ENCODE measurements at places on chromosomes 2 and 18.

DNA sequence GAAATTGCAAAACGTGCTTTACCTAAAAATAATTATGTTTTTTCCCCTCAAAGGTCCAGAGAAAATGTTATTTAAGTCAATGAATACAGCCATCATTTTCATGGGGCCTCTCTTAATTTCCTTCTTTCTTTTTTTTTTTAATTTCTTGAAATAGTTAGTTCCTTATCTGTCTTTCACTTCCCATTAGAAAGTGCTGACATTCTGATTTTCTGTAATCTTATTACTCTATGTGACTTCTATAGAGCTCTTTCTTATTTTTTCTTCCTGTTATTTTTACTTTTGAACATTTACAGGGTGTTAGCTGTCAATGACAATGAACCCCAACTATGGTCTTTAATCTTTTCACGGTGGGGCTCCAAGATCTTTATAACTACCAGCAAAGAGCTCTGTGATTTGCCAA, 30.0 kb downstream of the CTLA4 start:
- no peak for DNase-seq

GRCh38 chr18:73168236-73168635, 300.4 kb upstream of the NETO1 start:
- DNase-seq = no peak

- no peak for DNase-seq
Observed at GRCh38 chr2:19542796-19543662, 184.6 kb upstream of the OSR1 start.

DNA sequence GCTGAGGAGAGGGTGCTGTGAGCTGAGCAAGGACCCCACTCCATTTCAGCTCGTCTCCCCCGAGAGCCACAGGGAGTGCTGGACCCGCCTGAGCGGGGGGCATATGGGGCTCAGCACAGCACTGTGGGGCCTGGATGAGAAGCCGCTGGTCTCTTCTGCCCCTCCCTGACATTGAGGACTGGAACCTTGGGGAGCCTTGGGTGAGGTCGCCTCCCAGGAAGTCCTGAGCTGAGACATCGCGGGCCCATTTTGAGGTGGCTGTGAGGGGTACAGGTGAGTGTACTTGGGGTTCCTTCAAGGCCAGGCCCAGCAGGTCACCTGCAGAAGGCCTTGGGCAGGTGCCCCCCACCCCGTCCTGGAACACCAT, 3.1 kb upstream of the AQP12A start:
- DNase-seq = no peak

- no peak for DNase-seq
Observed at GRCh38 chr2:180360283-180360618, 353.2 kb upstream of the CWC22 start.

- no peak for DNase-seq
Observed at GRCh38 chr2:180630756-180631155, 349.6 kb upstream of the UBE2E3 start.

DNA sequence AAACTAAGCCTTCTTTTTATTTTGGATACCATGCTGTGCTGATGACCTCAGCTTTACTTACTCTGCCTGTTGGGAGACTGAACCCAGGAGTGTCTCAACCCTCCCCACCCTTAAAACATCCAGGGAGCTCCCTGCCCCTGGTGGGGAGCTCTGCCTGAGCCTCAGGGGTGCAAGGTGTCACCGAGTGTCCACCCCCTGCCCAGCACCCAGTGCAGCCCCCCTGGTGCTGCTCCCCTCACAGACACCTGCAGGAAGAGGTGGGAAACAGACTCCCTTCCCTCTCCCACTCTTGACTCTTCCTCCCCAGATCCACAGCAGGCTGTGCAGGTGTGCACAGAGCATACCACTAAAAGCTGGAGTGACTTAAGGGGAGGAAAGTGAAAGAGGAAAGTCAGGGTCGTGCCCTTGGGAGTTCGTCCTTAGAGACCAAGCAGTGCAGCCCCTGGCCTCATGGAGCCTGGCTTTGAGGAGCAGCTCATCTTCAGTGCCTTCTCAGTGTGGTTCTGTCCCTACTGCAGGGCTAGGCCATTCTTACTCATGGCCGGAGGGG, 51.3 kb downstream of the MYO7B start:
- DNase-seq = no peak

- DNase-seq = no peak
Observed at GRCh38 chr2:57543211-57543610, 503.4 kb upstream of the VRK2 start.

DNA sequence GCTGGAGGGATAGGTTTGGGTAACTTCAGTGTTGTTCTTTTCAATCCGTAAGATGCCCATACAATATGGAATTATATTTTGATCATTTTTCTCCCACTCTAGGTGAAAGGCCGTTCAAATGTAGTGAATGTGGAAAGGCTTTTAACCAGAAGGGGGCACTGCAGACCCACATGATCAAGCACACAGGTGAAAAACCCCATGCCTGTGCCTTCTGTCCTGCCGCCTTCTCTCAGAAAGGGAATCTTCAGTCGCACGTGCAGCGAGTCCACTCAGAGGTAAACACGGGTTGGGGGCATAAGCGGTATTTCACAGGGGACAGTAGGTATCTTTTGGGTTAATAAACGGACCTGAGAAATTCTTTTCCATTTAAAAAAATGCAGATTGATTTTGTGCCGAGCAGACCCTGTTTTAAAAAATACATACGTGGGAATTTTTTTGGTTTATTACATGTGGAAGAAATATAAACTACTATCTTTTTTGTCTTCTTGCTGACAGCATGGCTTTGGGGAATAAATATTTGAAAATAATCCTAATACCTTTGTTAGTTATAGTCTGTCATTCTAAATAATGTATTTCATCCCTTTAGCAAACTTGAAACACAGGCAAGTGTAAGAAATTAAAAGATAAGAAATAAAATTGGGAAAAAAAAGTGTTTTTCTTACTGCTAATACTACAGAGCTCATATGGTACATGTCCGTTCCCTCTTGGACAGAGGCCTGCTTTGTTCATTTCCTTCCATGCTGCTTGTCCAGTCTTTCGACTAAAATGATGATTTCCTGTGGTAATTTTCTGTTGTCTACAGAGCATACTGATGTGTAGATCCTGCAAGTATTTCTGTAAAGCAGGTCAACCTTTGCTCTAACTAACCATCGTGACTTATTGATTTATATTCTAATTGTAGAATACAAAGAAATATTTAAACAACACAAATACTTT, 53.3 kb downstream of the ZNF236 start:
- DNase-seq = peak; percentile 56

- no peak for DNase-seq
Observed at GRCh38 chr18:37675699-37676098, 110.1 kb upstream of the CELF4 start.

- no peak for DNase-seq
Observed at GRCh38 chr2:3154700-3155099, 222.9 kb downstream of the EIPR1 start.

- DNase-seq = no peak
Observed at GRCh38 chr2:31011587-31011986, 126.7 kb downstream of the GALNT14 start.

- DNase-seq = no peak
Observed at GRCh38 chr2:160583813-160584537, 90.4 kb upstream of the RBMS1 start.

DNA sequence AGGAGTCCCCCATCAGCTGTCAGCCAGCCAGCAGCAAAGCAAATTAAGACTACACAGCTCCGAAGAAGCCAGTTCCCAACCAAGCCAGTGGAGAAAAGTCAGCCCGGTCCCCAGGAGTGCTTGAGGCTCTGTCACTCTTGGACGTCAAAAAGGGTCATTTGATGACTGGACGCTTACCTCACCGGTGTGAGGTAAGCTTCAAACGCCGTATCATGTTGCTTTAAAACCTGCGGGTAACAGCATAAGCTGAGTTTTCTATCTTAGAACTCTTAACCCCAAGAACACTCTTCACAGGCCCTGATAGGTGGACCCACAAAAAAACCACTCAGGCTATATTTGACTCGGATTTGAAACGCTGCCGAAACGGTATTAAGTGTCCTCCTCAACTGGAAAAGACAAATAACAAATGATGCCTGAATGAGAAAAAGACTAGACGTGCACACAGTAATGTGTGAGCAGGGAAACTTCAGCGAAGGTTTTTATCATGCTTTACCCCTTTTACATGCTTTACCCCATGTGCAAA, 682 bp upstream of the LNPK start:
- DNase-seq = peak; percentile 18

DNA sequence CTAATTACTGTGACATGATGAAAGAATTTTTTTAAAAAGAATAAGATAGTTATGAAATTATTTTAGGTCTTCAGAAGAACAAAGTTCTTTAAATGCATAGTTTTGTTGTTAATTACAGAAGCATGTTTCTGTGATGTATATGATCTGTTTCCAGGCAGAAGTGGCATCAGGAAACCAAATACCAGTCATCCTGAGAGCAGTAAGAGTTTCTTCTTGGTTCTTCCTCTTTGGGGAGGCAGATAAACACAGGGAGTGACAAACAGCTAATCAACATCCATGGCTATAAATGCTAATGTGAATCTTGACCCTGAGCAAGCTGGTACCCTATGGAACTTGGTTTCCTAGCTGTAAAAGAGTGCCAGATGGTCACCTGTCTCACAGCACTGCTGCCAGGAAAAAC, 29.2 kb downstream of the WIPF1 start:
- DNase-seq = no peak

- no peak for DNase-seq
Observed at GRCh38 chr2:168710754-168711467, 91.5 kb upstream of the NOSTRIN start.

DNA sequence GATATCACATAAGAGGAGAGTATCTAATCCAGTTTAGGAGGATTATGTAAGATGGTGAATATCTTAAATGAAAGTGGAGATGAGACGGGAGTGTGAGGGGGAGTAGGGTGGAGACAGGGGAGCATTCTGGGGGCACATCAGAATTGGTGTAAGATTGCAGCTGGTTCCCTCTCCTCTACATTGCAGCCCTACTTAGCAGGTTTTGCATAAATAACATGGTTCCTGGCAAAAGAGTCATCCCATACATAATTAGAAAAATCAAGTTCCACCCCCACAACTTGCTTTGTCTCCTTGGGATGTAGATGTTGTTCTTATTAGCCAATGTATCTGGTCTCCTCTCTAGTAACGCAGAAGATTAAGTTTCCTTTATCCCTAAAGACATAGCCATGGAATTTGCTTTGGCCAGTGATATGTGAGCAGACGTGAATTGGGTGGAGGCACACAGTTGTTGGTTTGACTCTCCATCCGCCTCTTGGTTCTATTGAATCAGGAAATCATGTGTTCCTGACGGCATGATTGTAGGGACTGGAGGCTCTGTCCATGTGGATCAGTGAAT, 137.9 kb downstream of the KLHL14 start:
- DNase-seq = no peak

GRCh38 chr18:48564139-48564538, 25.3 kb downstream of the CTIF start:
- DNase-seq = no peak

DNA sequence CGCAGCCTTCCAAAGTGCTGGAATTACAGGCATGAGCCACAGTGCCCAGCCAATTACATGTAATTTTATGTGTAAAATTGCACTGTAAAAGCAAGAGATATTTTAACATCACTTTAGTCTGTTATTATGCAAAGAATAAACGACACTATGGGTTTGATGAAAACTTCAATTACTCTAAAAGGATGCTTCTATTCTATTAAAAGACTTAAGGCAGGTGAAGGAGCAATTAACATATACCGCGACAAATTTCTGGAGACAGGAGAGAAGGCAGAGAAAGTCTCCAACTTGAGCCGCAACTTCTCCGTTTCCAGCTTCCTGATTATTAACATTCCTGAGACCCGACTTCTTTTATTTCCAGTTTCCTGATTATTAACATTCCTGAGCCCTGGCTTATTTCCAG, 53.7 kb downstream of the FAM210A start:
- DNase-seq = no peak

- DNase-seq = no peak
Observed at GRCh38 chr2:152354069-152354755, 19.2 kb downstream of the FMNL2 start.

DNA sequence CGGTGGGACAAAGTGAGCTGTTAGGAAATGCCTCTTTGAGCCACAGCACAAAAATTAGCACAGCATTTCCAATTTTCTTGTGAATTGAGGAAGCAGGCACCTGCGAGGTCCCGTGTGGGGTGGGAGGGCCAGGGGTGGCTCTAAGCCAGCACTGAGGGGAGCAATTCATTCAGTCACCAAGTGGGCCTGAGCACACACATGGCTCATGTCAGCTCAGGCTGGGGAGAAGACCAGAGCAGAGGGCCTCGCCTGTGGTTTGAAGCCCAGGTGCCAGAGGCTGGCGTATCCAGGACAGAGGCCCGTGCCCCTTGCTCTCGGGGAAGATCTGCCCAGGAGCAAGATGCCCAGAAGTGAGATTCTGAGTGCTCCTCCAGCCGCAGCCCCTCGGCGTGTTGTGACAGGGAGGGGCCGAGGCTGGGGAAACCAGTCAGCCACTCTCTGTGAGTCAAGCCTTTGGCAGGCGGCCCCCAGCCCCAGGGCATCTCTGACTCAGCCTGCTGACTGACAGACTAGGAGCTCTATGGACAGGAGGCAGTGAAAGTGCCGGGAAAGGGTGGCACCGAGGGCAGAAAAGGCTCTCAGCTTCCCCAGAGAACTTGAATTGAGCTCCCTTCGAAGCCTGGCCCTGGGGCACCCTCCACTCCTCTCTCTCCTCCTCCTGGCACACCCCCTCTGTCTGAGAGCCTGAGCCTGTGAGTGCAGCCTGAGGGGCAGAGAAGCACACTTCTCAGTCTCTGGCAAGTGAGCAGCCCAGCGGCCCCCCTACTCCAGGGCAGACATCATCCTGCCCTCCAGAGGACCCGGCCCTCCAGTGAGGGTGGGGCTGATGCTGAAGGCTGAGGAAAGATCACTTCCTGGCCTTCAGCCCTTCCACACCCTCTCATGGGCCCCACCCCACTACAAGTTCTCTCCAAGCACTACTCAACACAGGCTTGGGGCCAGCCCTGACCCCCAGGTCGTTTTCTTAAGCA, 32.3 kb downstream of the CYP26B1 start:
- DNase-seq = no peak

DNA sequence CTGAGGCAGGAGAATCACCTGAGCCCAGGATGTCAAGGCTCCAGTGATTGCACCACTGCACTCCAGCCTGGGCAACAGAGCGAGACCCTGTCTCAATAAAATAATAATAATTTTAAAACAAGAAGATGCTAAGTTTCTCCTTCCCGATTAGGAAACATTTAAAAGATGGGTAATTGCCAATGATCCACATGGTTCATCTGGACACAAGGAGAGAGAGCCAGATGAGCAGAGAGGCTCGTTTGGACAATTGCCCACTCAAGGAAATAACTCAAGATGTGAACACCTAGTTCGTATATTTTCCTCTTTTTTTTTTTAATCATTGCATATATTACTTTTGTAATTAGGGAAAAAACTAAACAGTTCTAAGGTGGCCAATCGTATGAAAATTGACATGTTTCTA, 3.6 kb upstream of the ACTG2 start:
- DNase-seq = no peak

- no peak for DNase-seq
Observed at GRCh38 chr2:168679741-168680310, 122.6 kb upstream of the NOSTRIN start.

GRCh38 chr2:200042102-200042735, 86.8 kb downstream of the MAIP1 start:
- DNase-seq = no peak

GRCh38 chr18:13003466-13003896, 12.3 kb downstream of the CEP192 start:
- no peak for DNase-seq

- peak; percentile 94 for DNase-seq
Observed at GRCh38 chr2:113979191-113980128, 89.6 kb downstream of the ACTR3 start.

GRCh38 chr2:12169721-12170120, 423.3 kb downstream of the LPIN1 start:
- DNase-seq = no peak
